ENCODE measurements at places on chromosomes 11 and 22.

DNA sequence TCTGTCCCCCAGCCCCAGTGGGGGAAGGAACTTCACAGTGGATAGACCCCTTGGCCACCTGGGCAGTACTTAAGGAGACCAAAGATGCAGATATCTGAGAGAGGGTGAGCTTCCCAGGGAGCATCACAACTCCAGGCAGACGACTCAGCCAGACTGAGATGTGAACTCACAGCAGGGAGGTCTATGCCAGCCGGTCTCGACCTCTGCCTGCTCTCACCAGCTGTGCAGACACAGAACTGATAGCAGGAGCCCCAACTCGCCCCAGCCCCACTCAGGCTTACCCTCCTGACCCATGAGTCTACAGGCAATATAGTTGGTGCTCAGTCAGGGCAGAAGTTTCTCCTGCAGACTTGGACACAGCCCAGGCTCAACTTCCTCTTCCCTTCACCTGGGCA, 29.7 kb upstream of the ACCSL start:
- DNase-seq = no peak

- no peak for DNase-seq
These were observed 189.3 kb downstream of the FAT3 start for GRCh38 chr11:92413757-92414513.

DNA sequence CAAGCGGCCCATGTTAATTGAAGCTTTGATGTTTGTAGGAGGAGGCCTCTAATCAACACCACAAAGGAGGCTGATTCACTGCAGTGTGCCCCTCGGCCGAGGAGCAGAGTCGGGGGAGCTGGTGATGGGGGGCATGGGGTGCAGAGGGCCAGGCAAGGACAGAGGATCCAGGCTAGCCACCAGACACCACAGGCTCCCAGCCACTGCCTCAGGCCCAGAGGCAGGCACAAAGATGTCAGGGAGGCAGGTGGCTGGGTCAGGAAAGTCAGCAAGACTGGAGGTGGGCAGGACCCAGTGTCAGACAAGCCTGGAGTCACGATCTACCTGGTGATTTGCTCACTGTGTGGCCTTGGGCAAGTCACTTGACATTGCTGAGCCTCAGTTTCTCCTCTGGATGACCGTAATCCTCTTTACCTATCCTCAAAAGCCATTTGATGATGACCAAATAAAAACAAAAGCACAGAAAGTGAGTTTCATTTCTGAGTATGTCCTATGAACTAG, 121.0 kb downstream of the BUD13 start:
- no peak for DNase-seq

DNA sequence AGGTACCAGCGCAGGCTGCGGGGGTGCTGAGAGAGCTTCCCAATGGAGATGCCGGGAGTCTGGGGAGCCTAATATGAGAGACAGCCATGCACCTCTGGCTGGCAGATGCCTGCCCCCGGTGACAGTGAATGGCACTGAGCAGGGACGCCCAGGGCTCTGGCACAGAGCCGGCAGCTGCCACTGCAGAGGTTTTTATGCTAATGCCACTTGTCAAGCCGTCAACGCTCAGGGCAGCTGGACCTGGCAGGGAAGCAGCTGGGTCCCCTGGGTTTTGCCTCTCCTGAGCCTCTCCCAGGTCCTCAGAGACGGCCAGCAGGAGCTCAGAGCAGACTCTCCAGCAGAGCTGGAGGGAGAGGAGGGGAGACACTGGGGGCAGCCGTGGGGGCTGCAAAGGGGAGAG, 573.6 kb downstream of the BUD13 start:
- no peak for DNase-seq

DNA sequence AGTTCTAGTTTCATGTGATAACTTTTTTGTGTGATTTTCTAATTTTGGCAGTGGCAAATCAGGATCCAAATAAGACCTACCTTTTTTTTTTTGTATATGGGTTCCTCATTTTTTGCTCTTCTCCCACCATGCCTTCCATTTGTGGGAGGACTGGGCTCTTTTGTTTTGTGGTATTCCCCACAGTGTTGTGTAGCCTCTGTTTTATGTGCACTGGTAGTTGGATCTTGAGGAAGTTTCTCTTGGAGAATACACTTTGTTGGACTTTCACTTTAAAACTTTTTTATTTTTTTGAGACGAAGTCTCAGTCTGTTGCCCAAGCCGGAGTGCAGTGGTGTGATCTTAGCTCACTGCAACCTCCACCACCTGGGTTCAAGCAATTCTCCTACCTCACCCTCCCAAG, 39.7 kb downstream of the PPP6R3 start:
- no peak for DNase-seq

- DNase-seq = no peak
These were observed 245.6 kb downstream of the BLID start for GRCh38 chr11:121870206-121871045.

DNA sequence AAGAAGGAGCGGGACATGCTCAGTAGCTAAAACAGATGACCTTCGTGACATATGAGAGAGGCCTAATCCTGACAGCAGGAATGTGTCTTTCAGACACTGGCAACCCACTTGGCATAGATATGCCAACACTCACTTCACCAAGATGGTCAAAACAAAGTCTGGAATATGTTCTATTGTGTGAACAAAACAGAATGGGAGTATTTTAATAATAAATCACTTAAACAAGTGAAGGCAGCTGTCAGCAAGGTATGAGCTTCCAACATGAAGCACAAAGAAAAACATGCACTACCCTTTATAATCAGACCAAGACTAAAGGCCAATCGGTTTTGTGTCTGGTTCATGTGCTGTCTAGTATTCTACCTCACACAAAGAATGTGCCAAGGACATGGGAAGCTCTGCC, 23.1 kb downstream of the CCDC34 start:
- DNase-seq = no peak

DNA sequence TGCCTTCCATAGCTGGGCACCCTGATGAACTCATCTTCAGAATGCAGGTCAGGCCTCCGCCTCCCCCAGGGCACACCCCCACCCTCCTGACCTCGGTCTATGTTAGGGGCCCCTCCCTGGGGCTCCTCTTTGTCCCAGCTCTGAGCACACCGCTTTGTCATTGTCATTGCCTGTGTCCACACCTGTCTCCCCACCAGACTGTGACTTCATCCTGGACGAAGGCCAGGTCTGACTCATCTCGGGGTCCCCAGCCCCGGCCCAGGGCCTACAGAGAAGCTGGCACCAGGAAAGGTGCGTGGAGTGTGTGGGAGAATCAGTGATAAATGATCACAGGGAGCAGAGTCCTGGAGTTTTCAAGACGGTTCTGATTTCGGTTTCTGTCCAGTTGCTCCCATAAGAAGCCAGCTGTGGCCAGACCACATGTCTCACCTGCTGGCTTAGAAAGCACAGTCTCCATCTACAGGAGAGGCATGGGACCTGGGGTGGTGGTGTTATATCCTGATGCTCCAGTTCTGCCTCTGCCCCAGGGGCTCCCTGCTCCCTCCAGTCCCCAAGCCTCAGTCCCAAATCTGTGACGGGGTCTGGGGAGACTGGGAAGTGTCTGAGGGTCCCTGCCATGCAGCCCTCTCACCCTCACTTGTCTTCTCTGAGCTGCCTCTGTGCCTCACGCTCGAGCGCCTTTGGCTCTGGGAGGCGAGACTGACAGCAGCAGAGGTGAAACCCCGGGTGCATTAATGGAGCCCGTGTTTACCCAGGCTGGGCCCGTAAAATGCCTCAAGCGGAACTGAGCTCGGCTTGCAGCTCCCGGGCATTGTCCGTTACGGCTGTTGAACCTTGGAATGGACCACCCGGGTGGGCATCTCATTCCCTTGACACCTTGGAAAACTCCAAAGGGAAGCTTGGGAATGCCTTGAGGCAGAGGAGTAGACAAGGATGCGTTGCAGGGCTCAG, 85.5 kb upstream of the WNT11 start:
- DNase-seq = no peak

GRCh38 chr11:12007769-12008737, at the start of gene DKK3:
TSS of gene DKK3 (minus strand) at chr11:12008626. CDS start at chr11:12008582, 44 bp downstream.
- DNase-seq = no peak

Data from CD4-positive, alpha-beta T cell (primary cell).